NCI-H187 treated with DMSO at 0.1 percent for 48 hours (cell line): ENCODE measurements at places on chromosomes 4 and X.

- no peak for DNase-seq
Measured at GRCh38 chr4:111837761-111838160, 307.5 kb upstream of the FAM241A start.

GRCh38 chrX:63453571-63453970, 102.4 kb upstream of the SPIN4 start:
- no peak for DNase-seq

- DNase-seq = no peak
Measured at GRCh38 chrX:39121903-39122302, 320.6 kb downstream of the MID1IP1 start.

GRCh38 chrX:102652031-102652688, 877 bp downstream of the GPRASP1 start:
- DNase-seq = no peak

DNA sequence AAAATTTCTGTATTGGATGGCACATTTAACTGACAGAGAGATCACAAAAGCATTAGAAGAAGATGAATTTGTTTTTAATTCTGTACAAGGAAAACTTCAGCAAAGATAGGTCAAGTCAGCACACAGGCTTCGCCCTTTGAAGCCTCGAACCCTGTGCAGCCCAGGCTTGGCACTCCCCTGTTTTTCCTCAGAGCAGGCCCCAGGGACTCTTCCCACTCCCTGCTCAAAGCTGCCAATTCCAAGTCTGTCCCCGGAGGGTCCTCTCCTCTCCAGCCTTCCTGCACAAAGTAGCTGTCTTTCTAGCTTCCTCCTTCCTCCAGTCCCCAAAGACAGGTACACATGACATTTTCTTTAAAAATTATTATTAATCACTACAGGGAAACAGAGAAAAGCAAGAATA, 466.3 kb downstream of the PPARGC1A start:
- DNase-seq = no peak

- DNase-seq = no peak
Measured at GRCh38 chr4:81594490-81595159, 122.9 kb upstream of the RASGEF1B start.

DNA sequence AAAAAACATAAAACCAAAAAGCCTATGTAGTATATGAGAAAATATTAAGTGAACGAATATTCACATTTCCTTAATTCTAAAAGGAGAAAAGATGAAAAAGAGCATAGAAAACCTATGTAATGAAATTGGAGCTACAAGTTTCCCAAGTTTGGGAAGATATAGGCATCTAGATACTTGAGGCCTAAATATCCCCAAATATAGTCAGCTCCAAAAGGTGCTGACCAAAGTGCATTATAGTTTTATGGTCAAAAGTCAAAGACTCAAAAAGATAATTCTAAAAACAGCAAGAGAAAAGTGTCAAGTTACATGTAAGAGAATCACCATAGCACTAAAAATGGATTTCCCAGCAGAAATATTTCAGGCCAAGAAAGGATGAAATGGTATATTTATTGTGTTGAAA, 673.7 kb upstream of the GRID2 start:
- no peak for DNase-seq

DNA sequence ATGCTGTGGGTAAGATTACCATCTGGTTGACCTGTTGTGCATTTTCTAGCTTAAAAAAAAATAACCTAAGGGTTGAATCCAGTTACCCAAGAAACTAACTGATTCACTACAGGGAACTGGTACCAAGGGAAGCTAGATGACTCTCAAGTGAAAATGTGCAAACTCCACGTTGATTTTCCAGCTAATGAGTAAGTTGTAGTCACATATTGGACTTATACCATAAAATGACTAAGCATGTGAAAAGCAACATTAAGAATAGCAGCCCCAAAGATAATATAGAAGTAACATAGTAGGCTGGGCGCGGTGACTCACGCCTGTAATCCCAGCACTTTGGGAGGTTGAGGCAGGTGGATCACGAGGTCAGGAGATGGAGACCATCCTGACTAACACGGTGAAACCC, 270.9 kb downstream of the SPRY1 start:
- DNase-seq = no peak

DNA sequence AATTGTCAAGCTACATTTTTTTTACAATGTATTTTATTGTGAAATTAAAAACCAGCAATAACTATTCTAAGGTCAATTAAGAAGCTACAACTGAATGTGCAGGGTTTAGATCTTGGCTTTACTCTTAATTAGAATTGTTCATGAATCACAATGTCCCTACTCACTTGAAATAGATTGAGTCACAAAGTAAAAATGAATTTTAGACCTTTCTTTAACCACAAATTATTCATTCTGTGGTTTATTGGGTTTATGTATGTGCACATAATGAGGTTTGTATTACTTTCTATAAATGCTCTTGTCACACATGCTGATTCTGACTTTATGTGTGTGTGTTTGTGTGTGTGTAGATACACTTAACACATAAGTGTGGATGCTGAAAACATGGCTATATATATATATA, 647.0 kb upstream of the AADAT start:
- DNase-seq = no peak

GRCh38 chr4:138535316-138535715, 293.2 kb upstream of the SLC7A11 start:
- no peak for DNase-seq

DNA sequence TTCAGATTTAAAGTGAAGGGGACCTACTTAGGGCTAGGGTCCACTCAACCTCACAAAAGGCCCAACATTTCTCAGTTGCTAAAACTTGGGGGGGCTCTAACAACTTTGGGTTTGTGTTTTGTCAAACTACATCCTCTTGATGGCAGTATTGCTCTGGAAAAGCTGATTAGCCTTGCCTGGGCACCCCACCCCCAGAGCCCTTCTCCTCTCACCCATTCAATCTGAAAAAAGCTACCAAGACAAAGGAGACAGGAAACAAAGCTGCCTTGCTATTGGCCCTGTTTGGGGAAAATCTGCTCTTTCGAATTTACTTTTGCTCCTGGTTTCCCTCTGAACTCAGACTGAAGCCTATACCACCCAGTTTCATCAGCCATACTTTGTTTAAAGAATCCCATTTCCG, 195.2 kb upstream of the STK26 start:
- DNase-seq = peak; percentile 3

DNA sequence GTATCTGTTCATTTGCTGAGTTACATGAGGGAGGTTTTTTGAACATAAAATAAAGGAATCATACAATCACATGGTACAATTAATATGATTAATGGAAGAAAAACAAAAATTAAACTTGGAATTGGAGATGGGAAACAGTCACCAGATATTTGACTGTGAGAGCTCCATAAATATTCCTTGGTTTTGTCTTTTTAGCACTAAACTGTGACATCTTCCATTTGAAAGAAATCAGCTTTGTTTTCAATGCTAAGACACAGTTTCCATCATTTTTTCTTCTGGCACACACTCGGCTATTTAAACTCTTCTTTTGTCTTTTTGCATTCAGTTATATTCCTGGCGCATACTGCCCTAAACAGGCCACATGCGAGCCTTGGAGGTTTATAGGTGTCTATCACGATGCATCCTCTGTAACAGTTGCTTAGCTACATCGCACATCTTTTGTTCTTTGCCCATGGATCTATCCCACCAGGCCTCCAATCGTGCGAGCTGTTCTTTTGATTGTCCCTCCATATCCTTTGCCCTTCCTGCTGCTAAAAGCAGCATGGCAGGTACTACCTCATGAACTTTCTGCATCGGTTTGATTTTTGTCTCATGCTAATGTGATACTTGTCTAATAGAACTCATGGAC, 158.3 kb downstream of the LDB2 start:
- DNase-seq = no peak
